ENCODE measurements at places on chromosomes 1 and 21.

DNA sequence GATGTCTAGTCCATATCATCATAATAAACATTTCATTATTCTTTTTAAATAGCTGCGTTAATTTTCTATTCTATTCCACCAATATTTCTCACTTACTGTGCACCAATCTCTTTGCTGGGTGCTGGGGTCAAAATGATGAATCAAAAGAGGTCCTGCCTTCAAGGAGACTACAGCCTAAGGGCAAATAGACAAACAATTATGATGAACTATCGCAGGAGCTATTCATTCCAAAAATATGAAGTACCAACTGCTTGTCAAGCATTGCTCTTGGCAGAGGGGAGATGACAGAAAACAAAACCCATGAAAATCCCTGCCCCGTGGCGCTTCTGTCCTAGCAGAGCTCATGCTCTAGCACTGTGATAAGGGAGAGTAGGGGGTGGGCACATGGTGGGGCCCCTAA lies 28.8 kb upstream of the SLC26A9 start:
- no peak for DNase-seq

DNA sequence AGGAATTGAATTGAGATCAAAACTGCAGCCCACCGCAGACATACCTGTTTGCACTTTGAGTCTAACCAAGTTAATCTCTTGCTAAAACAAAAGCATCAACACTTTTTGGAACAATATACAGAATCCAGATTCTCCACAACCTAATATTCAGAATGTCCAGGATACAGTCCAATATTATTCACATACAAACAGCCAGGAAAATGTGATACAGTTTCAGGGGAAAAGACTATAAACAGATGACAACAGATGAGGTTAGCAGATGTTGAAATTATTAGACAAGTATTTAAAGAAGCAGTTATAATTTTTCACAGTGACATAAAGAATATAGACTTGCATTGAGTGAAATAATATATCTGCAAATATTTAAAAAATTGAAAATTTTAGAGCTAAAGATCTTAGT lies 678.1 kb upstream of the CXADR start:
- no peak for DNase-seq

- no peak for DNase-seq
Observed at GRCh38 chr21:25501996-25502665, 105.2 kb downstream of the MRPL39 start.

- DNase-seq, result no peak
Observed at GRCh38 chr1:40637470-40638007, 27.9 kb downstream of the RIMS3 start.

DNA sequence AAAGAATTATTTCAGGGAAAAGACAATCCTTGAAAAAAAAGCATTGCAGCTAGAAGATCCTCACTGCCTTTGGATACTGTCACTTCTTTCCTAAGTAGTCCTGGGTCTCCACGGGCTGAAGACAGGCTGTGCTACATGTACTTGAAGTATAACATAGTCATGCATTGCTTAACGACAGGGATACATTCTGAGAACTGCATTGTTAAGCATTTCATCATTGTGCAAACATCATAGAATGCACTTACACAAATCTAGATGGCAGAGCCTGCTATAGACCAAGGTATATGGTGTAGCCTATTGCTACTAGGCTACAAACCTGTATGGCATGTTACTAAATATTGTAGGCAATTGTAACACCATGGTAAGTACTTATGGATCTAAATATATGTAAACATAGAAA lies 54.0 kb downstream of the KIAA0040 start:
- no peak for DNase-seq

- no peak for DNase-seq
Observed at GRCh38 chr1:218473522-218473921, 128.4 kb downstream of the TGFB2 start.

DNA sequence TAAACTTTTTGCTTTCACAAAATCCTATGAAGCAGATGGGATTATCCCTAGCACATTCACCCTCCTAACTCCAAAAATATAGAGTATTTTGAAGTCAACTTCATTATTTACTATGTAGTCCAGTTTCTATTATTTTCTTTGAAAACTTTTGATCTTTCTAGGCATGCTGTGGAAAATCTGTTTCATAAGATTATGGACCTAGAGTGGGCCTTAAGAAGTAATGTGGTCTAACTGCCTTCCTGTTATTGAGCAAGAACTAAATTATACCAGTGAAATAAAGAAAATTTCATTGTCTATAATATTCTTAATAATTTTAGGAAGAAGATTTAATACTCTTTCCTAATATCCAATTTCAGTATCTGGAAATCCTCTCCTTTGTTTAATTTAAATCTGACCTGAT lies 58.1 kb downstream of the PRKACB start:
- DNase-seq, result no peak

DNA sequence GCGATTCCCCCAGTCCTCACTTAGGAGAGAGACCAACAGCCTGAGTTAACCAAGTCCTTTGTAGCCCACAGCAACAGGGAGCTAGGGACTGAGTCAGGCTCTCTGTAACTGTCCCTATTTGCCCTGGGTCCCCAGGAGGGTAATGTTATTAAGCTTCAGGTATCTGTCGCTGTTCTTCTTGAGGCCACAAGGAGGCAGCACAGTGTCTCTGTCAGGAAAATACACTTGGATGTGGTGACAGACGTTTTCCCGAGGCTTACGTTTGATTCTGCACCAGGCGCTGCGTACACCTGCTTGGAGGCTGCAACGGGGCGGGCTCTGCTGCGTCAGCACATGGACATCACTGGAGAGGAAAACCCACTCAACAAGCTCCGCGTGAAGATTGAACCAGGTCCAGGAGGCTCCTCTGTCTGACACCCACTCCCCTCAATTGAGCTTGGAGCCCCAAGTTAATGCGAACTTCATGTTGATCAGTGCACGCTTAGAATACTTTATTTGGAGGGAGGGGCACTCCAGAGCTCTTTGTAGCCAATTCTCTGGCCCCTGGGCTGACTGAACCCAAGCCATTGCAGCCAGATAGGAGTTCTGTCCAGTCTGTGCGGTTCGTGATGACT lies 10.7 kb upstream of the ELF3 start:
- peak; percentile 76 for DNase-seq

GRCh38 chr1:159786966-159787365 lies 6.2 kb downstream of the DUSP23 start:
- DNase-seq, result no peak

DNA sequence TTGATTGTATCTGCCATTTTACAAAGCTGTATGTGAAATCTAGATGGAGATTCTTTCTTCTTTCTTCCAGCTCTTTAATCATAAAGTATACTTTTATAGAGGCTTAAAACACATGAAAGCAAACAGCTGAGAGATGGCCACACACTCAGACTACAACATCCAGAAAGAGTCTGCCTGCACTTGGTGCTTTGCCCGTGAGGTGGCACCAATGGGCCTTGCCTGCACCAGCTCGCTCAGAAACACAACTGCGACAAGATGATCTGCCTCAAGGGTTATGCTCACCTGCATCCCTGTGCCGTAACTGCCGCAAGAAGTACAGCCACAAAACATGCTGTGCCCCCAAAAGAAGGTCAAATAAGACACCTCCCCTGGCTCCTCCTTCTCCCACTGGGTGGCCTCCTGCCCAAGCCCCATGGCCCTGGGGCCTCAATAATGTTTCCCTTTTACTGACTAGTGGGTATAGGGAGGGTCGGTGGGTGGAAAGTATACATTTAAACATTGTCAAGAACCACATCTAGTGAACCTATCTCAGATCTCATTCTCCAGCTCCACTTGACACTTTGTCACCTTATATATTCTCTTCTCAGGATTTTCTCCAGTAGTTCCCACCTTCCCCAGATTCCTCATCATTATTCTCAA lies 66.7 kb upstream of the ANGPTL3 start:
- peak; percentile 63 for DNase-seq

DNA sequence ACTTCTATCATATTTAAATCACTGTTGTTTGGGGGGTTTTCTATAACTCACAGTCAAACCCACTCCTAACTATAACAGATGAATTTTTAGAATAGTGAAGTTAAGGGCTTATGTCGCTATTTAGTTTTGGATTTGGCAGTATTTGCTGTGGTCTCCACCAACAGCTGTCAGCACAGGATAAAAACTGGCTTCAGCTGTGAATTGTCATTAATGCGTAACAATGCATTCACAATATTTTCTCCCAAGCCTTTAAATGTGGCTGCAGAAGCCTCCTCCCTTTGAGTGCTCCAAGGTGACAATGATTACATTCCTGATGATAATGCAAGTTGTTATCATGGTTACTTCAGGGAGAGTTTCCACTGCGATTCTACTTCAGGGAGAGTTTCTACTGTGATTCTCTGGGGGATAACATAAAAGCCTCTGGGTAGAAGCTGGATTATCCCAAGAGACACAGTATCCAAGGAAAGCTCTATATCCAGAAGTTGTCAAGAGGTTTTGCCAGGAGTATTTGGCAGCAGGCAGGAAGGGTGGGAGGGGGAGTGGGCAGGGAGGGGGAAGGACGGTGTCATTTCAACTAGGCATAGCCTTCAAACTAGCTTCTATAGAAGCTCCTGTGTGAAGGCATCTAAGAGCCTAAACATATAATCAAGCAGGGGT lies 14.9 kb upstream of the SMIM12 start:
- no peak for DNase-seq

DNA sequence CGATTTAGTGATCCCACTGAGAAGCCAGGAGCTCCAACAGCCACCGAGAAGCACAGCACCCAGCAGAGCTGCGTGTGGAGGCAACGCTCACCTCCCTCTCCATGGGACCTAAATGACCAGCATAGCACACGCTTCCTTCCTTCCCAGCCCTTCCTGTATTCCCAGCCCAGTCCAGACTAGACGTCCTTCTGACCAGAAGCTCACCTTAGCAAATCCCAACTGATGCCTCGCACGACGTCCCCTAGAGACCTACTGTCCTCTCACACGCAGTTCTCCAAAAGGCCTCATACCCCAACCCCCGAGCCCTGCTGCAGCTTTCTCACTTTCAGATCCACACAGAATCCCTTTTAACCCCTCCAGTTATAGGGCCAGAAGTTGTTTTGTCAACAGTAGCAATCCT lies 132.4 kb downstream of the SLC45A1 start:
- no peak for DNase-seq

GRCh38 chr1:15918962-15919715 lies 56.8 kb downstream of the ZBTB17 start:
- no peak for DNase-seq

DNA sequence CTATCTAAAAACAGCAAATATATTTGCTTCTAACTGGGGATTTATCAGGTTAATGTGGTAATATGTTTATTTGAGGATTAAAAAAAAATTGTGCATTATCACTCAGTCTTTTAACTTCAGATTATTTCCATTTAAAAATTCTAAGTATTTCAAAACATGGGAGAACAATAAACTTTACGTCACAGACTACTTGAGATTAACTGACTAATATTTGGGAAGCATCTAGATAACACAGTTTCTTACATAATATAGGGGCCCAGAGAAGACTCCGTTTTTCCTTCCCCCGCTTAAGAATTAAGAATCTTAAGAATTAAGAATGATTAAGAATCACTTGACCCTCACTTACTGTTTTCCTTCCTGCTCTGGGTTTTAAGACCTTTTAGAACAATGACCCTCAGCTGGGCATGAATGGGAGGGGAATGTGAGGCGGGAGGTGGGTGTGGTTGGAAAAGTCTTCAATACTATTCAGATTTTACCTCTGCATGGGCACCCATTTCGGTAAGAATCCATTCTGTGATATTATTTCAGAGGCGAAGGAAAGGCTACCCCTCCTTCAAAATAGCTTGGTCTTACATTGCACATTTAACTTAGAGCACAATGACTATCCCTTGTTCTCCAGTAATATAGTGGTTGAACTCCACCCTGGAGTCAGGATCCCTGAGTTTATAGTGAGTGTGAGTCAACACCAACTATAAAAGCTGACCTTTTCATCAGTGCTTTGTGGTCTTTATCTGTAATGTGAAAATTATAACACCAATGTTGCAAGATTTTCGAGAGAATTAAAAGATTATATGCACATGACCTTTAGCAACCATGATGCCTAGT lies 821.3 kb downstream of the USP25 start:
- no peak for DNase-seq

GRCh38 chr1:45510972-45511527 lies 10.6 kb downstream of the PRDX1 start:
- no peak for DNase-seq

GRCh38 chr1:232503497-232503896 lies 126.4 kb downstream of the SIPA1L2 start:
- DNase-seq, result no peak

DNA sequence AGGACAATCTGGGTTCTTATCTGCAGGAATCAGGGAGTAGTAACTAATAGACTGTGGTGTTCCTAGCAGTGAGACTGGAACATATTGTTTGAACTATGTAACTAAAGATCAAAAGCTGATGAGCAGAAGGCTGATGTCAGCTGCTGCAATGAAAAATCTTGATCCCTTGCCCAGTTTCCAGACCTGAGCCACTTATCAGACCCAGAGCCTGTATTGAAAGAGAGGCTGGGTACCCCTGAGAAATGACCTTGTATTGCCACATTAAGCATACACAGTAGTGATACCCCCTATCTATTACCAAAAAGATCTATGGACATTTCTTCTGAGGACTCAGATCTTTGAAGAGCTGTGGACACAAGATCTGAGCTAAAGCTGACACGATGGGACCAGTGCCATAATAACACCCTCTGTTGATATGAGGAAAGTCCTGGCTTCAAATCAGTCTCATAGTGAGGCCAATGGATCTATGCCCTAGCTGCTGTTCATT lies 178.0 kb upstream of the GALNT2 start:
- DNase-seq, result no peak

DNA sequence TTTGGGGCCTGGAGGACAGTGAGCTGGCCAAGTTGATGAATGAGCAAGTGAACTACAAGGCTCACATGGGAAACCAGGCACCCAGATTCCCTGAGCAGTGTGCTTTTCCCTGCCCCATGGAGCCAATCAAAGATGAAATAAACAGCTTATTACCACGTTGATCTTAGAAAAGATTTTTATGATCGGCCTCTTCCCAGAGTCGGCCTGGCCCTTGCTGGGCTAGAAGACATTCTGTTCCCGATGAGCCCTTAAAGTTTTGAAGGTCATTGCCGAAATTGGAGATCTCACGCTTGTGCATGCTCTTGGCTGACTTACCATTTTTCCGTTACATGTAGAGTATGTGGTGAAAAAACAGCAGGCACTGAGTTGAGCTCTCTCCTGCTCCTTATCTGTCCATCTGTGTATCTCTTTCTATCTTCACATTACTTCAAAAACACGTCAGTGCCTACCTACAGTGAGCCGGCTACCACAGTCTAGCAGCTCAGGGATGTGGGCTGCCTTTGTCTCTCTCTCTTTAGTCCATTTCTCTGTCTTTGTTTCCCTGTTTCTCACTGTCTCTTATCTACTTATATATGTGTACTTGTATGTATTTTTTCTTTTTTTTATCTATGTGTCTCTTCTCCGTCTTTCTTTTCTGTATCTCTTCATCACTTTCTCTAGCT lies 248.8 kb upstream of the USP24 start:
- DNase-seq, result no peak

DNA sequence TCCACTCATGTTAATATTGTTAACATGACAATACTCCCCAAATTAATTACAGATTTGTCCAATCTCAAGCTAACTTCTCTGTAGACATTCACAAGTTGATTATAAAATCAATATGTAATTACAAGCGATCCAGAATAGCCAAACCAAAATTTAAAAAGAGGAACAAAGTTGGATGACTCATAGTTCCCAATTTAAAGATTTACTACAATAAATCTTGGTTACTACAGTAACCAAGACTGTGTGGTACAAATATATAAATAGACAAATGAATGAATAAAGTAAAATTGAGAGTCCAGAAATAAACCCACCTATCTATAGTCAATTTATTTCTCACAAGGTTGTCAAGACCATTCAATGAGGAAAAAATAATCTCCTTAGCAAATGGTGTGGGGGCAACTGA lies 7.1 kb upstream of the KRTAP10-4 start:
- DNase-seq, result no peak

- DNase-seq, result peak; percentile 29
Observed at GRCh38 chr1:63073309-63074306, 248.8 kb upstream of the FOXD3 start.

All from ELF-1 (cell line).